GM04504 (cell line): ENCODE measurements at places on chromosomes 7 and 10.

DNA sequence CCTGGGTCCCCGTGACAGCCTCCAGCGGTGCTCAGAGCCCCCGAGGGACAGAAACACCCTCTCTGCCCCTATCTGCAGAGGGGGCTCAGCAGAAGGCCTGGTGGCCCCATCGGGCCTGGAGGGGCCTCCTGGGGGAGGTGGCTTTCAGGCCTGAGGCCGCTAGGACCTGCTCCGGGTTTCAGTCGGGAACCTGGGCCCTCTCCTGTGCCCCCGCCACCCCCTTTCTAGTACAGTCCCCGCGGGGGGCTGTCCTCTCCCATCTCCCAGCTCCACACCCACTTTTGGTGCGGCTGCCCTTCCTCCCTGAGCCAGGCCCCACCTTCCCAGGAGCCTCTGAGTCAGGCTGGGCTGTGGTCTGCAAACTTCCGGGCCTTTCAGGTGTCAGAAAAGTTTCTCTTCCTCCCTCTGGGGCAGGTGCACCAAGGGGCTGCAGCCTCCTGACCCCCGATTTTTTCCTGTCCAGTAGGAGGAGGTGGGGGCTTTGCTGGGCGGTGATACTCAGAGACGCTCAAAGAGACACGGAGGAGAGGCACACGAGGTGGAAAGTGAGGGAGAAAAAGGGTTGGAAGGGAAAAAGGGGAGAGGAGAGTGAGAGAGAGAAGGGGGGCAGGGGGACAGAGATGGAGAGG lies 692 bp downstream of the CARD11 start:
- DNase-seq = no peak

DNA sequence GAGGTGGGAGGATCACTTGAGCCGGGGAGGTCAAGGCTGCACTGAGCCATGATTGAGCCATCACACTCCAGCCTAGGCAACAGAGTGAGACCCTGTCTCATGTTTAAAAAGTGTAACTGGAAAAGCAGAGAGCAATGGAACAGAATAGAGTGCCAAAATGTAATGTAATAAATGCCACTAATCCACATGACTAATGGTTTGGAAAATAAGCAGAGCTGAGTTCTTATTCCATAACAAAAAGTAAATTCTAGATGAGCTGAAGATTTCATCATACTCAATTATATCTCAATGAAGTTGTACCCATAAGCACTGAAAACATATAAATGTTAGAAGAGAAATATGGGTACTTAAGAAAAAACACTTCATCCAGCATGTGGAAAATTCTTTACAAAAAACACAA lies 132.6 kb downstream of the USP6NL start:
- DNase-seq = no peak

DNA sequence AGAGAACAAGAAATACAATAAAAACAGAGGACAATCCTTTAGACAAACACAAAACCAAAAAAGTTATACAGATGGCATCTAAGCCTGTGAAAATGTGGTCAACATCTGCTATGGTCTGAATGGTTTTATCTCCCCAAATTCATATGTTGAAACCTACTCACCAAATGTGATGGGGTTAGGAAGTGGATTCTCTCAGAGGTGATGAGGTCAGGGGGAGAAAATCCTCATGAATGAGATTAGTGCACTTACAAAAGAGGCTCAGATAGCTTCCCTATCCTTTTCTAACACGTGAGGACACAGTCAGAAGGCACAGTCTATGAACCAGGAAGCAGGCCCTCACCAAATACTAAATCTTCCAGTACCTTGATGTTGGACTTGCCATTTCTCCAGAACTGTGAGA lies 147.8 kb upstream of the GPR22 start:
- no peak for DNase-seq

- no peak for DNase-seq
Measured at GRCh38 chr10:100469756-100470155, 6.9 kb downstream of the WNT8B start.

DNA sequence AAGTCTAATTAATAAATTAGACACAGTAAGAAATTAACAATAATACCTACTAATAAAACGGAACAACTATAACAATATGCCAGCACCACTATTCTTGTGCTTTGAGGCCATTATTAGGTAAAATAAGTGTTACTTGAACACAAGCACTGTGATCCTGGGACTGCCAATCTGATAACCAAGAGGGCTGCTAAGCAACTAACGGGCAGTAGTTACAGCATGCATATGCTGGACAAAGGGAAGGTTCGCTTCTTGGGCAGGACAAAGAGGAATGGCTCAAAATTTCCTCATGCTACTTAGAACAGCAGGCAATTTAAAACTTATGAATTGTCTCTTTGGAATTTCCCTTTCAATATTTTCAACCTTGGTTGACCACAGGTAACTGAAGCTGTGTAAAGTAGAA lies 718.6 kb downstream of the SORCS3 start:
- DNase-seq = no peak

DNA sequence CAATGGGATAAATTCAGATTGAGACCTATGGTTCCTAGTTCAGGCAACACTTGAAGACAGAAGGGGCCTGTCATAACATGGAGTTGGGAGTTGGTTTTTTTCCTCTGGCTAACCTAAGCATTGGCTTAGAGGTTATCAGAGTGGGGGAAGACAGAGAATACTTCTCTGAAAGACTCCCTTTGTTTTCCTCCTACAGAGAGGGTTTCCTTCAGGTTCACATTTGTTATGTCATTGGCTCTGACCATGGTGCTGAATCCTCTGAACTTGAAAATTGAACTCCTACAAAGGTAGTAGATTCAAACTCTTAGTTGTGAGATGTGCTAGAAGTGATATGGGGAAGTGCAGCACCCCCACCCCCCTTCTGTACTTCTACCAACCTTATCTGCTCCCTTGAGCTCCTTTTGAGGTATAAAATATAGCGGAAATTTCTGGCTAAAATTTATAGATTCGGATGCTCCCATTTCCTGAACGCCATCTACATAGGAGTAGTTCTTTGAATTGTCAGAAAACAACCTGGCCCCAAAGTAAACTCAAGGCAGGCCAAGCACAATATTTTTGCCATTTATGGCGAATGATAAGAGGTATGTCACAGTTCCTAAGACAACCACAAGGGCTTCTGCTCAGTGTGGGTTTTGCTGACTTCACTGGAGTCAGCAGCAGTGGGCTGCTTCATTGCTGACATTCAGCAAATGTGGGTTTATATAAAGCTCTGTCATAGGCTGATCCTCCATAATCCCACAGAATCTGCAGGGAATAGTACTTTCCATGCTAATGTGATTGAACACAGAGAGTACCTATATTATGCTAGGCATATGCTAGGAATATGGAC lies 131.6 kb upstream of the KLF14 start:
- no peak for DNase-seq

GRCh38 chr10:131647789-131648188 lies 253.0 kb upstream of the PPP2R2D start:
- no peak for DNase-seq

DNA sequence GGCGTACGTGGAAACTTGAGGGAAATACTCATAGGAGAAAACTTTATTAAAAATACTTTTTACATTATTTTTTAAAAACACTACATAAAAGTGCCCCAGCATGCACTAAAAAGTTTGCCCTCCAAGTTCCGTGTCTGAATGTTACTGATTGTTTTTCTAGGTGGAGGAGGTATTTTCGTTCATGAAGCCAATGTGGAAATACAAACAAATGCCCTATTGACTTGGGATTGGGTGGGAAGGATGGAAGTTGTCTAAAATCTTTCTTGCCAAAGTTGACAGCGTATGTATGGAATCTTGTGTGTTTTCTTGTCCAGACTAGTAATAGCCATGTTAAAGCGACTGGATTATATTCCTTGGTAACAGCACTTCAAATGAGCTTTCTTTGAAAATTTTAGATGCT lies 1.2 kb downstream of the PROSER2 start:
- no peak for DNase-seq

GRCh38 chr10:22874189-22874854 lies 53.5 kb upstream of the ARMC3 start:
- no peak for DNase-seq

- no peak for DNase-seq
Measured at GRCh38 chr7:35909870-35910357, 109.1 kb downstream of the SEPTIN7 start.

GRCh38 chr10:92799568-92799967 lies 48.8 kb upstream of the EXOC6 start:
- no peak for DNase-seq

DNA sequence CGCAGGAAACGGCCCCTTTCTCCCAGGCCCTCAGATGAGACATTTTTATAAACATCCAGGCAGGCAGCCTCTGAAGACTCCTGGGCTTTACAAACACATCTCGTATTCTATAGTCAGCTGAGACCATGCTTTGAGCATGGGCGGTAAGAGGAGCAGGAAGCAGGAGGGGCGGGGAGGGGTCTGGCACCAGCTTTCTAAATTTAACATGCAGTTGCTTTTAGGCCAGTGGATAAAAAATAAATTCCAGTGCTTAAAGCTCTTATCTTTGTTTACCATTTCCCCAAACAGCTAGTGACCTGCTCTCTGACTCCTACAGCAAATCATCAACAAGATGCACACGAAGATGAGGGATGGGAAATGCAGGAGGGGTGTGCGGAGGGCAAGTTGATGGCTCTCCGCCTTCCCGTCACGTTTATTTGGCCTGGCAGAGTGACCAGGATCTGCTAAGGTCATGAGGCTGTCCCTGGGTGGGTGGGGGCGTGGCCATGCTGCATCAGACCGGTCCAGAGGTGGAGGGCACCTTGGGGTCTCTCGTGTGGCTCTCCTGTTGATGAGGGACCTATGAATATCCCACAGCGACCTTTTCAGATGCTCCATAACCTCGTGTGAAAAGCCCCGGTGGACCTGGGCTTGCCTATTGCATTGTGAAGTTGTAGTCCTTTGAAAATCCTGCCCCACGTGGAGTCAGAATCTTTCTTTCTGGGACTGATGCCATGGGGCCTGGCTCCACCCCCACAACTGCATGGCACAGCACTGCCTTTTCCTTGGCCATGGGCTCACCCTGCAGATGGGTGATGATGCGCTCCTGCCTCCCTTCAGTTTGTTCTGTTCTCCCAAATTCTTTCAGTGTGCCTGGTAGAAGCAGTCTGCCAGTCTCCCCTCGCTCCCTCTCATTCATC lies 67.5 kb downstream of the PARP12 start:
- peak; percentile 21 for DNase-seq

DNA sequence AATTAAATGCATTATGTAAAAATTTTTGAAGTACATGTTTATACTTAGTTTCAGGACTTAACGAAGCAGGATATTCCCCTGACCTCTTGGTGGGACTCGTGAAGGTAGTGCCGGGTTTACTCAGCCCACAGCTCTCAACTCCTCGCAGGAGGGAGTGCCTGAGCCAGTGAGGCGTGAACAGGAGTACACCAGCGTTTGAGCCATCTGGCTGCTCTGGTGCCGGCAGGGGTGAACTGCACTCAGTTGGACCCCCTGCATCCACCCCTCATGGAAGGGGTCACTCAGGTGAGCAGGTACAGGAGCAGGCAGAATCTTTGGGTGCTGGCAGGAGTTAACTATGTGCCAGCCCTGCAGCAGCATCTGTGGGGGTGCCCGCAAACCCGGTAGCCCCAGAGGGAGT lies 625.1 kb upstream of the PCDH15 start:
- no peak for DNase-seq

DNA sequence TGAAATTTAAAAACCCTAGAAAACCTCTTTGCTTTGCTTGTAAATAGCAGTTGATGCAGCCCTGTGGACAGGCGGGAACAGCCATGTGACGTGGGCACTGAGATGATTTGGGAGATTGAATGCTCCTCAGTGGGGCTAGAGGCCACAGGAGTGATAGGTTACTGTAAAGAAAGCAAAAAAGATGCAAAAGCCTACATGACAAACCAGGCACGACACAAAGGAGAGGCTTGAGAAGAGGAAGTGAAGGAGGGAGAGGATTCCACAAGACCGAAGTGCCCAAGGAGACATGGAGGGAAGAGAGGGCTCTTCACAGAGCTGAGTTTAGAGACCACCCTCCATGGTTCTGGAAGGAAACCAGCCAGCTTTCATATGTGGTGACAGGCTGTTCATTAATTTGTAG lies 25.7 kb downstream of the IKZF1 start:
- no peak for DNase-seq

DNA sequence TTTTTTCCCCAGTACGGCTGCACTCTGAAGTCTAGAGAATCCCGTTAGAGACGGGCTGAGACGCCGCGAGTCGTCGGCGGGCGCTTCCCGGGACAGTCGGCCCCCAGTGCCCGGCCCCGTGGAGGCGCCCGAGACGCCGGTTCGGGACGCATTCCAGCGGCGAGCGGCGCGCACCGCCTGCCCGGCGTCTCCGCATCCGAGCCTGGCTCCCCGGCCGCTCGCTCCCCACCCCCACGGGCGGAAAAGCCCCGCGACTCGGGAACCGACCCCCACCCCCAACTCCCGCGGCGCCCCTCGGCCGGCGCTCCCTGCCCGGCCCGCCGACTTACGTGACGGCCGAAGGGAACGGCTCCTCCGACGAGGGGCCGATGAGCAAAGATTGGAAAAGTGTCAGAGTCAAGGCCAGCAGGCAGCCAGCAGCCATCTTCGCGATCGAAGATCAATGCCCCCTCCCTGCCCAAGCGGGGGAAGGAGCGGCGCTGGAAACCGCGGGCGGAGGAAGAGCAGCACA lies 486 bp downstream of the CACNA2D1 start:
- no peak for DNase-seq

GRCh38 chr10:54594289-54594688 lies 206.7 kb downstream of the PCDH15 start:
- DNase-seq = no peak

GRCh38 chr10:35460852-35461460 lies 124.6 kb downstream of the CCNY start:
- no peak for DNase-seq

GRCh38 chr7:27180431-27181420 lies 4.3 kb downstream of the HOXA11 start:
- peak; percentile 21 for DNase-seq

- DNase-seq = no peak
Measured at GRCh38 chr10:73246322-73246645, 771 bp downstream of the DNAJC9 start.

GRCh38 chr10:115953281-115953680 lies 319.7 kb downstream of the GFRA1 start:
- no peak for DNase-seq

- DNase-seq = no peak
Measured at GRCh38 chr7:132386201-132386681, 190.0 kb downstream of the PLXNA4 start.

- no peak for DNase-seq
Measured at GRCh38 chr7:596819-597182, 77.2 kb upstream of the PDGFA start.

- DNase-seq = no peak
Measured at GRCh38 chr7:157021071-157021870, 10.8 kb upstream of the MNX1 start.

GRCh38 chr7:110027385-110027784 lies 1063.5 kb upstream of the LRRN3 start:
- DNase-seq = no peak

- no peak for DNase-seq
Measured at GRCh38 chr7:8442814-8443304, 9.4 kb downstream of the NXPH1 start.
